ENCODE measurements at places on chromosomes 13 and 19.
A peak's percentile ranks its signal among the peaks of the same experiment; 100 is the strongest.

- no peak for DNase-seq
Measured at GRCh38 chr19:1955171-1956121, 14.5 kb downstream of the CSNK1G2 start.

DNA sequence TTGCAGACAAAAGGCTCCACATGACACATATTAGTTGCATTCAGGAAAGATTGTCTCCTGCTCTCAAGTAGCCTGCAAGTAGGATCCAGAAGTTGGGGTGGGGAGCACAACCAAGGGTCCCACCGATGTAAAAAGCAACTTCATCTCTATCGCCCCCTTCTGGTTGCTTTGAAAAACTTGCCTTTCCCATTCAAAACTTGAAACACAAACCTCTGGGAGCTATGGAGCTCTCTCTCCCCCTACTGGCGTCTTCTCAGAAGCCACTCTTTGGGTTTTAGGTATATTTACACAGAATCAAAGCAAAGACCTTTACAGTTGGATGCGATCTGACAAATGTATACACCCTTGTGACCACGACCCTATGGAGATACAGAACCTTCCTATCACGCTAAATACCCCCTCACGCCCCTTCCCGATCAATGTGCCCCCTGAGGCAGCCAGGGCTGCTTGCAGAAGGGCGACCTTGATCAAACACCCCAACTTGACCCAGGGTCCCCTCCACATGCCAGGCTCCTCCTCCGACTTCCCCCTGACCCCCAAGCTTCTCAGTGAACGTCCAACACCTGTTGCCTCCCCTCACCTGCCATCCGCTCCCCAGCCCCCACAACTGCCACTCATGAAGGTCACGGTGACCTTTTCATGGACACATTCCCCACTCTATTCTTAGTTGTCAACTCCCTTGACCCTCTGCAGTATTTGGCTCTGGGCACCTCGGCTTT is 10.1 kb downstream of the NOSIP start:
- DNase-seq = no peak

GRCh38 chr19:4966591-4966990 is 2.3 kb upstream of the KDM4B start:
- DNase-seq = no peak

- DNase-seq = no peak
Measured at GRCh38 chr19:39144290-39145071, 18.9 kb downstream of the PAK4 start.

DNA sequence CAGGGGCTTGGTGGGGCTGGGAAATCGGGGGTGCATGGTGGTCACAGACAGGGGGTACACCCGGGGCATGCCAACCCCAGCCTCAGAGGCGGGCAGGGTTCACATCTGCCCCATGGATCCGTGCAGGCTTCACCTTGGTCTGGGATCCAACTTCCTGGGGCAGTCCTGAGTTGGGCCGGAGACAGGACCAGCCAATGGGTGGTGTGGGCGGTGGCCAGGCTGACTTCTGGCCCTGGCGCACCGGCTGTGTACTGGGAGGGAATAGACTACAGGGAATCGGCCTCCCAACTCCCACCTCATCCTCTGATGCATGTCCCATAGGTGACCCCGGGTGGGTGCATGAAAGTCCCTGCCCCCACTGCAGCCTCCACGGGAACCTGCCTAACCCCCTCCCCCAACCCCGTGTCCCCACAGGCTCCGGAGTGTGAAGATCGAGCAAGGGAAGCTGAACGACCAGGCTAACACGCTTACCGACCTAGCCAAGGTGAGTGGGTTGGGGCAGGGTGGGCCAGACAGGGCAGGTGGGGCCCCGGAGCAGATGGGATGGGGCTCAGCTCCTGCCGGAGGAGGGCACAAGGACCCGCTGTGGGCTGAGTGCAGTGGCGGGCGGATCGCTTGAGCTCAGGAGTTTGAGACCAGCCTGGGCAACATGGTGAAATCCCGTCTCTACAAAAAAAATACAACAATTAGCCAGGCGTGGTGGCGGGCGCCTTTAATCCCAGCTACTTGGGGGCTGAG is 14.7 kb upstream of the ARRDC2 start:
- DNase-seq = no peak

DNA sequence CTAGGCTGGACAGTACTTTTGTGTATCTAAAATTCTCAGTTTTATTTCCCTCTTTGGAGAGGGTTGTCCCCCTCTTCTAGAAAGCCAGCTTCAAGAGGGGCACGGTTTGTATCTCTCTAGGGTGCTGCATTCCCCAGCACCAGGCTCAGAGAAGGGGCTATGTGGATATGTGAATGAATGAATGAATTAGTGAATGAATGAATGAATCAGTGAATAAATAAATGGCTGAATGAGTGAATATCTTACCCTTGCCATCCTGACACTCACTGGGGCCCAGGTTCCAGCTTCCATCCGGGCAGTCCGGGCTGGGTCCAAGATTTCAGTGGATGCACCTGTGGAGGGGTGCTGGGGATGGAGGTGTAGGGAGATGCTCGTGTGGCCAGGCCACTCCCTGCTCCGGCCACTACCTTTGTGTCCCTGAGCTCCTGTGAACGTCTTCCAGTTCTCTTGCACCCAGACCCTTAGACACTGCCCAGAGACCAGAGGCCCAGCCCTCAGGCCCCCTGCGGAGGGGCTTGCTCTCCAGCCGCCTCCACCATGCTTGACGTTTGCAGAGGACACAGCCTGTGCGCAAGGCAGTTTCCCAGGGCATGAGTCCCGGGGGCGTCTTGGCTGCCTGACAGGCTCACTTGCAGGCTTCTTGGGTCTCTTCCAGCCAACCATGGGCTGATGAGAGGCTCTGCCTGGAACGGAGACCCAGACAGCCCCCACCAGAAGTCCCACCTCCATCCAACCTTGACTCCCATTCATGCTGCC is 2.8 kb upstream of the KCNN1 start:
- no peak for DNase-seq

DNA sequence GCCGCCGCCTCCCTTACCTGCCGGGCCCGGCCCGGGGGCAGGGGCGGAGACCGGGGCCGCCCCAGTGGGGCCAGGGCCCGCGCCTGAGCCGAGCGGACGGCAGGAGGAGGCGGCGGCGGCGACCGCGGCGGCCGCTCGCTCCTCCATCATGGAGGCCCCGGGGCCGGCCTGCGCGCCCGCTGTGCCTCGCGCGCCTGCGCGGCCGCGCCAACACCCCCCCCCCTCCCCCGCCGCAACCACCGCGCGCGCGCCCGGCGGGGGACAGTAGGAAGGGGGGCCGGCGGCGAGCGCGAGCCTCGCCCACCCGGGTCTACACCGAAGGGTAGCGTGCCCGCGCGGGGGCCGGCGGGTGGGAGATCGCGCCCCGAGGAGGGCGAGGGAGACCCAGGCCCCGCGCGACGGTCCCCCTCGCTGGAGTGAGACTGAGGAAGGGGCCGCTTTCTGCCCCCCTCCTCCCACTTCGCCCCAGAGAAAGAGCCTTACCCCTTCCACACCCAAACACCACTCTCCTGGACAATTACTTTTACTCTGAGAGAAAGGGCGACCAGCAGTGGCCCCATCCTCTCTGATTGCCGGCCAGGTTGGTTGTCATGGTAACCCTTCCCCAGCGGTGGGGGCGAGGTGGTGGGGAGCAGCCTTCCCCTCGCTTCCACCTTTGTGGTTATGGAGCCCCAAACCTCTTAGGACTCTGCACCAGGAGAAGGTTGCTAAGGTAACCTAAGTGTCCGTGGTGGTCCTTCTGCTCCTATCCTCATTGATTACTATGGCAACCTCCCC is at the start of gene STRN4:
Gene STRN4 (minus strand): TSS at position 170 of the 777 bp plus-strand sequence. CDS start 20 bp downstream, at position 150.
- DNase-seq = peak; percentile 30

- no peak for DNase-seq
Measured at GRCh38 chr19:751501-752341, 809 bp downstream of the MISP start.

DNA sequence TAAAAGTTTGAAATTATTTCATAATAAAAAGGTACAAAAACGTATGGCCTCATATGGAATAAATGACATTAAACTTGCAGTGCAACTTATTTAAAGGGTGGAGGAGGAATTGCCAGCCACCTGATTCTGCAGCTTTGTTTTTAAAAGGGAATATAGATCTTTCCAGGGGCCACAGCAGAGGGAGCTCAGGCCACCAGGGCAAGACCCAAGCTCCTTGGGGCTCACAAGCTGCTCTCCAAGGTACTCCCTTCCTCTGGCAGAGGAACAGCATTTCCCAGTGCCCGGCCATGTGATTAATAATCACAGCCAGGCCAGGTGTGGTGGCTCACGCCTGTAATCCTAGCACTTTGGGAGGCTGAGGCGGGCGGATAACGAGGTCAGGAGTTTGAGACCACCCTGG is 6.2 kb downstream of the ACOD1 start:
- no peak for DNase-seq

GRCh38 chr19:16328824-16329482 is 4.3 kb downstream of the KLF2 start:
- DNase-seq = no peak

DNA sequence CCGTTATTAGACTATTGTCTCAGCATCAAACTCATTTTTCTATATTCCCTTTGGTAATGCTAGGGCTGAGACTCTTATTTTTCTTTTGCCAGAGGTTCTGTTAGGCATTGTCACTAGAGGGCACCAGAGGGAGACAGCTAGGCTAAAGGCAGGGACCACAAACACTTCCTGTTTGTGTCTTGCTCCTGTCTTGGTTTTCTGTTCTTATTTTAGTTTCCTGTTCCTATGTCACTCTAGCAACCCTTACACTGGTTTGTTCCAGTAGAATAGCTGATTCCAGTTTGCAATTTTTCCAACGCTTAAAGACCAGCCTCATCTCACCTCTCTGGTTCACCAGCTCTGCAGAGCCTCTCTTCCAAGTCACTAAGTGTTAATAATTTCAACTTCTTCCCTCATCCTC is 772.0 kb downstream of the DIAPH3 start:
- DNase-seq = peak; percentile 1

DNA sequence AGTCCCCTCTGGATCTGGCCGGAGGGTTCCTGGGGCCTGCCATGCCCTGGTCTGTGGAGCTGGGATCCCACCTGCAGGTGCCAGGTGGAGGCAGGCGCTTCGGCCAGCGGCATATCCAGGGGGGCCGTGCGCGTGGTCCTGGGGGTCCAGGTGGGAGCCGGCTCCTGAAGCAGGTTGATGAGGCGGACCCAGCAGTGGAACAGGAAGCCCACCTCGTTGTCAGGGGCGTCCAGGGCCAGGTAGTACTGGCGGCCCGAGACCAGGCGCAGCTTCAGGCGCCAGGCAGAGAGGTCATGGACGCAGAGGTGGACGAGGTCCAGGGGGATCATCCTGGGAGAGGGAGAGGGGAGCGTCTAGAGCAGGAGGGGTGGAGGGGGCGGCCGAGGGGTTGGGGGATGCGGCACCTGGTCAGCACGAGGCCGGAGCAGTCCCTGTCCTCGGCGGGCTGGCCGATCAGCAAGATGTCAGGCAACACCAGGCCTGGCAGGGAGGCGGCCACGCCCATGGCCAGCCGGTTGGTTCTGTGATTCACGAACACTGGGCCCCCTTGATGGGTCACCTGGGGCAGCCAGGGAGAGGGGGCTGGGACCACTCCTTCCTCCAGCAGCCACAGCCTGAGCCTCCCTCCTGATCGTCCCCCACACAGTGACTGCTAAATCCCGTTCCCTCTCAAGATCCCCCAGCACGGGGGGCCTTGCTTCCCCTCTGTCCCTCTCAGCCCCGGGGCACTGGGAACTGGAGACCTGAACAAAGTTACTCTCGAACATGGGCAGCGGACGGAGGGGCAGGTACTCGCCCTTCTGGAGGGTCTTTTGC is 678 bp downstream of the GARIN5B start:
- no peak for DNase-seq

DNA sequence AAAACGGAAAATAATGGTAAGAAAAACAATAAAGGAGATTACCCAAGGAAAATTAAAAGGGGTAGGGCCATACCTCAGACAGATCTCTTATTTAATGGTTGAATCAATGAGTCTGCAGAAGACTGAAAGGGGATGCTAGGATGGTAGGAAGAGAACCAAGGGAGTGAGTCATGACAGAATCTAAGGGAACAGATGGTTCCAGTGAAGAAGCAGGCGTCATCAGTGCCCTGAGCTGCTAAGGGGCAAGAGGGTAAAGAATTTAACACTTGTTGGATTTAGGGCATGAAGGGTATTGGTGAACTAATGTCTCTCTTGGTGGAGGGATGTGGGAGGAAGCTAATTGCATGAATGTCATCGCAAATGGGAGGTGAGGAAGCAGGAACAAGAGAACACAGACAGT is 329.2 kb upstream of the TSHZ3 start:
- no peak for DNase-seq

- DNase-seq = no peak
Measured at GRCh38 chr19:1324249-1324805, 38.7 kb downstream of the EFNA2 start.

- DNase-seq = no peak
Measured at GRCh38 chr13:94706843-94707399, 5.4 kb downstream of the SOX21 start.

All from activated CD4-positive, alpha-beta T cell treated with anti-CD3 and anti-CD28 coated beads for 24 hours (primary cell).